Smooth muscle cell of bladder (primary cell): ENCODE measurements at places on chromosomes 1 and 21. TPM values are rescaled to one million over a fixed set of nuclear protein-coding genes. Genes with fewer than 3 reads are reported as not detected.

The ASTN1 gene
- total RNA-seq, result under 0.01 TPM in 1 of 2 replicates, not detected in the other

The RUSC1 gene
- 5.4 and 5.7 TPM in 2 replicates for total RNA-seq

The ANGPTL1 gene
- 8.8 and 15.6 TPM in 2 replicates for total RNA-seq

The PTPRF gene
- total RNA-seq, result 34.4 and 42.6 TPM in 2 replicates

The PRELP gene
- total RNA-seq, result 0.14 and 0.37 TPM in 2 replicates

The TFF1 gene
- total RNA-seq, result not detected in 2 replicates

The SV2A gene
- total RNA-seq, result 14.1 and 18.3 TPM in 2 replicates

The EEIG2 gene
- total RNA-seq, result 36.3 and 46.1 TPM in 2 replicates

The TRIM17 gene
- 0.09 and 0.14 TPM in 2 replicates for total RNA-seq

The SH3BGR gene
- 1.6 and 1.8 TPM in 2 replicates for total RNA-seq

The LCE6A gene
- not detected in 2 replicates for total RNA-seq

The COP1 gene
- 39.3 and 44.4 TPM in 2 replicates for total RNA-seq

The ETV3L gene
- not detected in 2 replicates for total RNA-seq

The HFM1 gene
- total RNA-seq, result 0.43 and 0.55 TPM in 2 replicates

The TNFRSF9 gene
- total RNA-seq, result 0.14 and 0.18 TPM in 2 replicates

The CD53 gene
- total RNA-seq, result not detected in 2 replicates

The IL22RA1 gene
- total RNA-seq, result not detected in 2 replicates

The NPHS2 gene
- total RNA-seq, result not detected in 2 replicates

The UBASH3A gene
- under 0.01 TPM in 1 of 2 replicates, not detected in the other for total RNA-seq

The KCNJ6 gene
- total RNA-seq, result 0.14 TPM in 1 of 2 replicates, not detected in the other

The TEDDM1 gene
- total RNA-seq, result not detected in 2 replicates

The CHI3L1 gene
- 14.5 and 35.3 TPM in 2 replicates for total RNA-seq

The FCRL3 gene
- not detected in 2 replicates for total RNA-seq

The SLC2A5 gene
- total RNA-seq, result 1.4 and 10.7 TPM in 2 replicates

The CLIC6 gene
- total RNA-seq, result 0.09 and 0.28 TPM in 2 replicates

The TIE1 gene
- 0.14 and 1.2 TPM in 2 replicates for total RNA-seq

The NID1 gene
- total RNA-seq, result 75.4 and 113 TPM in 2 replicates

The PPM1J gene
- total RNA-seq, result 0.55 and 0.57 TPM in 2 replicates

The ADAMTS4 gene
- total RNA-seq, result 2.3 and 4.0 TPM in 2 replicates

The IFNGR2 gene
- total RNA-seq, result 51.2 and 69.2 TPM in 2 replicates

The CCDC181 gene
- 0.09 and 0.14 TPM in 2 replicates for total RNA-seq

The TNNT2 gene
- total RNA-seq, result under 0.01 and 0.09 TPM in 2 replicates

The SIPA1L2 gene
- total RNA-seq, result 17.2 and 19.2 TPM in 2 replicates

The AMY1C gene
- not detected in 2 replicates for total RNA-seq

The COL16A1 gene
- total RNA-seq, result 137 and 140 TPM in 2 replicates

The IGSF5 gene
- total RNA-seq, result not detected in 2 replicates

The EIF4G3 gene
- 34.4 and 41.6 TPM in 2 replicates for total RNA-seq

The MYBPHL gene
- not detected in 2 replicates for total RNA-seq

The NBPF26 gene
- 13.4 and 21.1 TPM in 2 replicates for total RNA-seq

The EPB41 gene
- total RNA-seq, result 9.7 and 12.6 TPM in 2 replicates

The PLPPR5 gene
- under 0.01 TPM in 1 of 2 replicates, not detected in the other for total RNA-seq

The GSTM1 gene
- total RNA-seq, result 9.0 and 9.6 TPM in 2 replicates

The CHODL gene
- not detected in 2 replicates for total RNA-seq

The OR2T2 gene
- not detected in 2 replicates for total RNA-seq

The MANEAL gene
- 0.28 and 0.46 TPM in 2 replicates for total RNA-seq

The MYBPH gene
- total RNA-seq, result 0.09 and 0.14 TPM in 2 replicates

The DIO1 gene
- total RNA-seq, result not detected in 2 replicates

The IFI16 gene
- 55.8 and 71.6 TPM in 2 replicates for total RNA-seq

The BTBD19 gene
- total RNA-seq, result 4.3 and 8.3 TPM in 2 replicates

The SH2D5 gene
- 2.4 and 6.4 TPM in 2 replicates for total RNA-seq

The WDR64 gene
- not detected in 2 replicates for total RNA-seq

The SLC44A3 gene
- total RNA-seq, result 1.4 and 1.8 TPM in 2 replicates

The ACTL8 gene
- under 0.01 and 0.09 TPM in 2 replicates for total RNA-seq
